Smooth muscle cell of the pulmonary artery (primary cell): ENCODE measurements at places on chromosomes 6 and 20. TPM values are rescaled to one million over a fixed set of nuclear protein-coding genes. Genes with fewer than 3 reads are reported as not detected.

Gene MAPK13
- 16.7 and 17.1 TPM in 2 replicates for total RNA-seq

Gene CDH4
- total RNA-seq = 0.07 and 0.10 TPM in 2 replicates

Gene MCCD1
- not detected in 2 replicates for total RNA-seq

Gene PBOV1
- total RNA-seq = not detected in 2 replicates

Gene PRPF6
- total RNA-seq = 55.1 and 63.7 TPM in 2 replicates

Gene ZNF311
- 0.99 and 1.3 TPM in 2 replicates for total RNA-seq

Gene MOCS1
- total RNA-seq = 18.1 and 31.3 TPM in 2 replicates

Gene GTSF1L
- not detected in 2 replicates for total RNA-seq

Gene CRISP3
- total RNA-seq = not detected in 2 replicates

Gene SYTL3
- 1.8 and 2.0 TPM in 2 replicates for total RNA-seq

Gene OXT
- not detected in 2 replicates for total RNA-seq

Gene HLA-DRB1
- 1.3 TPM in 1 of 2 replicates, not detected in the other for total RNA-seq

Gene KCNK16
- total RNA-seq = not detected in 2 replicates

Gene OGFRL1
- total RNA-seq = 11.8 and 15.8 TPM in 2 replicates

Gene C6orf15
- total RNA-seq = not detected in 2 replicates

Gene SASH1
- 52.4 and 120 TPM in 2 replicates for total RNA-seq

Gene CHMP4B
- total RNA-seq = 27.5 and 35.1 TPM in 2 replicates

Gene XKR7
- under 0.01 TPM in 1 of 2 replicates, not detected in the other for total RNA-seq

Gene CD24
- 0.85 and 3.3 TPM in 2 replicates for total RNA-seq

Gene HLA-DRB5
- total RNA-seq = not detected in 2 replicates

Gene COL20A1
- under 0.01 and 0.07 TPM in 2 replicates for total RNA-seq

Gene BPIFA1
- not detected in 2 replicates for total RNA-seq

Gene DNMT3B
- total RNA-seq = 1.7 and 2.2 TPM in 2 replicates

Gene C6orf58
- not detected in 2 replicates for total RNA-seq

Gene CGAS
- total RNA-seq = 3.3 and 4.9 TPM in 2 replicates

Gene TMEM200A
- total RNA-seq = 134 and 167 TPM in 2 replicates

Gene SLC17A1
- not detected in 2 replicates for total RNA-seq

Gene UNC5CL
- under 0.01 and 0.07 TPM in 2 replicates for total RNA-seq

Gene EEF1A2
- 2.3 and 3.5 TPM in 2 replicates for total RNA-seq

Gene ADAM33
- 11.3 and 15.3 TPM in 2 replicates for total RNA-seq

Gene KHDRBS2
- not detected in 2 replicates for total RNA-seq

Gene C2
- 1.7 and 4.7 TPM in 2 replicates for total RNA-seq

Gene PRR18
- total RNA-seq = not detected in 2 replicates

Gene PRDM1
- total RNA-seq = 0.96 and 2.3 TPM in 2 replicates

Gene BPIFB2
- total RNA-seq = not detected in 2 replicates

Gene LRRC1
- total RNA-seq = 5.3 and 8.8 TPM in 2 replicates

Gene ADISSP
- total RNA-seq = 17.5 and 32.5 TPM in 2 replicates

Gene CGA
- not detected in 2 replicates for total RNA-seq

Gene SLC32A1
- not detected in 2 replicates for total RNA-seq

Gene MED20
- total RNA-seq = 19.9 and 21.9 TPM in 2 replicates

Gene OR2W1
- not detected in 2 replicates for total RNA-seq

Gene LY6G6F
- total RNA-seq = not detected in 2 replicates

Gene TRIM31
- total RNA-seq = not detected in 2 replicates

Gene FOXF2
- total RNA-seq = 0.78 and 5.2 TPM in 2 replicates
